ENCODE measurements at places on chromosomes 6 and 20. TPM values are rescaled to one million over a fixed set of nuclear protein-coding genes. Genes with fewer than 3 reads are reported as not detected.

GRCh38 chr6:26170181-26170580, 83.0 kb downstream of the HFE start:
- no peak for DNase-seq

DNA sequence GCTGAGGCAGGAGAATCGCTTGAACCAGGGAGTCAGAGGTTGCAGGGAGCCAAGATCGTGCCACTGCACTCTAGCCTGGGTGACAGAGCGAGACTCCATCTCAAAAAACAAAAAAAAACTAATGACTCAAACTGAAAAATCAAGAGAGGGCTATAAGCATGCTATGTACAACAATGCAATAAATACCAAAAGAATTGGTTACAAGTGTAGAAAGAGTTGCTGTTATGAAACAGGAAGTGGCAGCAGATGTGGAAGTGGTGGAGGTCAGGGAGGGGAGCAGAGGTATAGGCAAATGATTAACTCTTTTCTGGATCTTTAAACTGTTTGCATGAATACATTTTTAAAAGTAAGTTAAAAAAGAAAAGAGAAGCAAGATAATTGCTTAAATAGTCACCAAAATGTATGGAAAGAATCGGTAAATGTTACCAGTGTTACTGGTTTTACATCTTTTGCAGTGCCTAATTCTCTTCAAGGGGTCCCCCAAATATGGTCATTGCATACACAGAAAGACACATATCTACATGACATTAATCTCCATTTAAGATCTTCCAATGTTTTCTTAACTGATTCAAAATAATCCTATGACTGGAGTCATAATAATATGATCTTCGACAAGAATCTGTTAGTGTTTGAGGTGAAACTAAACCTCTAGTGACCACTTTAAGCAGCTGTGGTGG, 15.0 kb downstream of the CALHM6 start:
- DNase-seq: no peak

- DNase-seq: no peak
These were observed 193.9 kb downstream of the BCAS1 start for GRCh38 chr20:53876470-53876869.

DNA sequence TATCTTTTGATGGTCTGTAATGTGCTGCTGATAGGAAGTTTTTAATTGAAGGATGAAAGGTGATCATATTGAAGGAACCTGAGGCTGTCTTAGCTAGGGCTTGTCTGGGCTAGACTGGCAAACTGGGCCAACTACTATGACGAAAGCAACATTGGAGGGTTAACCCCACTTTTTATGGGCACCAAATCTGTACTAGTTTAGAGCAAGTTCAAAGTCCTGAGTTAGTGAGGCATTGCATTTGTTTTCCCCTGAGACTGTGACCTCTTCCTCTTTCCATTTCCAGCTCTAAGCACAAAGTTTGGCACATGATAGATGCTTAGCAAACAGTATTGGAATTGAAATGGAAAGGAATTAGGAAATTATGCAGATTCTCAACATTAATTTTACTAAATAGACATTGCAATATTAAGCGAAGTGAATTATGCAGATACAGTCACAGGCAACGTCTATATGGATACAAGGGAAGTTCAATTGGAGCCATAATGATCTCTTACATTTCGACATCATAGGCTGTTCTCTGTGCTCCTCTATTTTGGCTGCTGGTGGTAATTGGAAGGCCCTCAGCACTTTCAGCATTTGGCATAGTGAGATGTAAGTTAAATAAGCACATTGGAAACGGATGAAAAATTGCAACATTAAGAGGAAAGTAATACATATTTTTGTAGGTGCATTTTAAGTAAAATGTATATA, 22.2 kb downstream of the CEP57L1 start:
- no peak for DNase-seq

DNA sequence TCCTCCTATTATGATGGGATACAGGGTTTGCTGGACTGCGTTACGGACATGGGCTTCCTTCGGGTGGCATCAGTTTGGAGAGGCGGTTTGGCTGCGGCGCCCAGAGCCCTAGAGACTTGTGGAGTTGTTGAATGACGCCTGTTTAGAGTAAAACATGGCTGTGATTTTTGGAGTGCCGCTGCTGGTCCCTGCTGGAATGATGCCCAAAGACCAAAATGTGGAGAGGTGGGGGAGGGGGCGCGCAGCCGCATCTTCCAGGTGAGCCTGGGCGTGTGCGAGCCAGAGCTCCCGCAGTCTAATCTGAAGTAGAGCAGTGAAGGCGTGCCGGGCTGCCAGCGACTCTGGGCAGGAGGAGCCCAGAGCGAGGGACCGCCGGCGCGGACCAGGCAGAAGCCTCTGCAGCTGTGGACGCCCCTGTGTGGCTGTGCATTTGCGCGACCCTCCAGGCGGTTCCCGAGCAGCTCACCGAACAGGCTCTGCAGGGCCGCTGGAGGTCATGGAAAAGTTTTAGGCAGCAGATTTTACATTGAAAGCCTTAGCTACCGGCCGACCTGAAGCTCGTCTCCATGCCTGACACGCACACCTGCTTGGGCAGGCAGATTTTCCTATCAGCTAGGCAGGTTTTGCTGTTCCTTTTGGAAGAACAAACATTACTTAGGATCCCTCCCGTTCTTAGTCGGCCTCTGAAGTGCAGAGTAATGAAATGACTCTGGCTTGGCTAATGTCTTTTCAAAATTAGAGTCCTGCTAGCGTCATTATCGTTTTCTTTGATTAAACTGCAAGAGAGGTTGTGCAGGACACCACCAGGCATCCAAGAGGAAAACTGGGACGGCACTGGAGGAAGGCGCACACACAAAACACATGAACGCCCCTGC, 298.2 kb downstream of the PHACTR1 start:
- peak; percentile 13 for DNase-seq

- no peak for DNase-seq
These were observed 241.5 kb upstream of the RNF24 start for GRCh38 chr20:4256874-4257273.

- DNase-seq: no peak
These were observed 267.0 kb downstream of the TMEM242 start for GRCh38 chr6:157056275-157056674.

- no peak for DNase-seq
These were observed 132.6 kb downstream of the GPR63 start for GRCh38 chr6:96704713-96705112.

DNA sequence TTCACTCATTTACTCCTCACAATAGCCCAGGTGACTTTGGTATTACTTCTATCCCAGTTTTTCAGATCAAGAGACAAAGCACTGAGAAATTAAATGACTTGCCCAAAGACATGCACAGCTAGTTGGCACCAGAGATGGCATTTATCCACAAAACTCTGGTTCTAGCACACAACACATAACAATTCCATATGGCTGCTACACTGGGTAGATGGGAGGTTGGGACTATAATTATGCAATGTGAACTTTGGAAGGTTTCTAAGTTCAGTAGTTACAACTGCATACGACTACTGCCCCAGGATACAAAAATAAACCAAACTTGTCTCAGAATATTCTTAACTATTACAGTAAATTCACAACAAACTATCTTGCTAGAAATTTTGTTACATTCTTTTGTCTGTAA, 54.2 kb upstream of the MLIP start:
- DNase-seq: no peak

DNA sequence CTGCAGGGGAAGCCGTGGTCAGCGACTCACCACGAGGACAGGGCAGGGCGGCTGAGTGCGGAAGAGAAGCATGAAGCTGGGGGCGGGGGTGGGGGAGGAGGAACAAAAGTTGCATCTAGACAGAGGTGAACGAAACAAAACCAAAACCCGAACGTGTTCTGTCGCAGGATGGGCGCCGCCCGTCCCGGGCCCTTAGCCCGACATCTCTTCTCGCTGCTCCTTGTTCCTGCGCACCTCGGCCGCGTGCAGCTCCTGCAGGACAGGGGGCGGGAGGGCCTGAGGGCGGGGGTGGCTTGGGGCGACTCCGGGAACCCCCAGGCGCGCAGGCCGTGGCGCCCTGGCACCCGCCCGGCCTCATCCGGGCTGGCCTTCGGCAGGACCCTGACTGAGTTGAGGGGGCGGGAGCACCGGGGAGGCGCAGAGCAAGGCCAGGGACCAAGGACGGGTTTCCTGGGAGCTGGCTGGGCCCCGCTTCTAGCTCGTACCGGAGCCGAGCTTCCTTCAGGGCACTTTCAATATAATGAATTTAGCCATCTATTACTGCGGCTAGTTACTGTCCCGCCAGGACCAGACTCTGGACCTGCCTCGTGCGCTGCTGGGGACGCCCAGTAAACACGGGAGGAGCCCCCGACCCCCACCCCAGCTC, 12.0 kb downstream of the STMN3 start:
- no peak for DNase-seq

GRCh38 chr20:24681634-24682495, 212.4 kb downstream of the SYNDIG1 start:
- DNase-seq: no peak

DNA sequence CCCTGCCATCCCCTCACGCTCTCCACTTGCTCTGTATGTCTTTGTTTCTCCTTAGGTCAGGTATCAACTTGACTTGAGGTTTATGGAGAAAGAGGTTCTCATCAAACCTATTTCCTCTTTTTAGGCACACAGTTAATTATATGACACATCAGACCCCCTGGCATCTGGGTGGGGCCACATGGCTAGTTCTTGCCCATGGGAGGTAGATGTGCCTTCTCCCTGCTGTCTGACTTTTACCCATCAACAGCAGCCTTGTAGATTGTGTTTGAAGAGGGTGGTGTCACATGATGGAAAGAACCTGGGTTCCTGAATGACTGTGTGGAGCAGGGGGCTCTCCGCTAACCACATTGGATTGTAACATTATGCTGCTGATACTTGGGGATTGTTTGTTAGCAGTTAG, 7.2 kb upstream of the UQCC2 start:
- DNase-seq: no peak

- no peak for DNase-seq
These were observed 113.6 kb downstream of the FLRT3 start for GRCh38 chr20:14223806-14224205.

The VSX1 gene
- polyA plus RNA-seq: not detected

The TCP1 gene
- polyA plus RNA-seq: 205 TPM

The USP49 gene
- 8.8 TPM for polyA plus RNA-seq

The FKBP1A gene
- polyA plus RNA-seq: 322 TPM

All from muscle of arm (tissue), 14 donors.